ENCODE measurements at places on chromosomes 3 and 15.

DNA sequence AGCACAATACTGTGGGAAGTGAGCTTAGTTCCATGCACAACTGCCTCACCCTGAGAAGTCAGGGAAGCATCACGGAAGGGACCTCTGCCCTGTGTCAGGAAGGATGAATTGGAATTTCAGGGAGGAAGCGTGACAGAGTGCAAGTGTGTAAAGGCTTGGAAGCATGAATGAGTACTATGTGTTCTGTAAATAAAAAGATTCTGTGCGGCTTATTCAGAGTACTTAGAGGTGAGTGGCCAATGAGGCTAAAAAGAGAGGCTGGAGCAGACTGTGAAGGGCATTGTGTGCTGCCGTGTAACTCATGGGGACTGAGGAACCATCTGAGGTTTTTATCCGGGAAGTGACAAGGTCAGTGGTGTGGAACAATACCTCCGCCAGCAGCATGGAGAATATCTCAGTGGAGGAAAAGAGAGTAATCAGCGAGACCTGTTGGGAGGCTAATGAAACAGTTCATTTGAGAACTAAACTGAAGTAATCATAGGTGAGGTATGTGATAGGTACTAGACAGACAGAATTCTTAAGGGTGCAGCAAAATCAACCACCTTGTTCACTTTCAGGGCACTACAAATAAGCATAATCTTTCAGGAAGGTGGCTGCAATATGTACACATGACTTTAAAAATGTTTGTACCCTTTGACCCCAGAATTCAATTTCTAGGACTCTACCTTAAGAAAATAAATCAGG is 64.9 kb upstream of the SPRED1 start:
- no peak for DNase-seq

- DNase-seq, result no peak
These were observed 154.2 kb upstream of the LRIG1 start for GRCh38 chr3:66655044-66655443.

GRCh38 chr3:195458316-195458717 is 15.5 kb upstream of the ACAP2 start:
- DNase-seq, result no peak

- DNase-seq, result peak; percentile 81
These were observed at the start of gene NEK10 for GRCh38 chr3:27368831-27369607. TSS of gene NEK10 (minus strand) at chr3:27369383. CDS start at chr3:27352882, 16,501 bp downstream.

- no peak for DNase-seq
These were observed 20.8 kb downstream of the SELENOT start for GRCh38 chr3:150623945-150624344.

DNA sequence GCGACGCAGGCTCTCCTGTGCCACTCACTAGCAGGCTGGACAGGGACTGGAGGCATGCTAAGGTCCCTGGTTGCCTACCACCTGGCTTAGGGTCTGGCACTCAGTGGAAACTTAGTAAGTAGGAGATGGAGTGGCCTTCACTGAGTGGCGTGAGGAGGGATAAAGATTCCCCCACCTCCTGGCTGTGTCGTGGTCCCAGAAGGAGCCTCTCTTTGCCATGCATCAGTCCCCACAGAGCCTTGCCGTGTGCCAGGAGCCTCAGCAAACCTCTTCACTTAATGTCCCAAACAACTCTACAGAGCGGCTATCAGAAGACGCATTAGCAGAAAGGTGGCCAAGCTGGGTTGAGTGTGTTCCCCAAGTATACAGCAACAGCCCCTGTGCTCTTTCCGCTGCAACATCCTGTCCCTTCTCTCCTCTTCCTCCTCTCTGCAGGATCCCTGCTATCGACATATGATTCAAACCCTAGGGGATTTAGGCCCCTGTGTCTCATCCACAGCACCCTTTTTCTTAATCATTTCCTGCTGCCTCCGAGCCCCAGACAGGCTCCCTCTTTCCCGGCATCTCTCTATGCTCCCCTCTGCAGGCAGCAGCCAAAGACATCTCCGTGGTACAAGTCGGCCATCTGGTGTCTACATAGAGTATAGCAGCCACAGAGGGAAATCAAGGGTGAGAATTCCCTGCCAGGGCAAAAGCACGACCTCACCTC is 66.7 kb downstream of the SLC6A1 start:
- no peak for DNase-seq

GRCh38 chr15:43799209-43799944 is 643 bp downstream of the SERINC4 start:
- DNase-seq, result no peak

Data from stimulated activated CD8-positive, alpha-beta memory T cell treated with anti-CD3 and anti-CD28 coated beads, Interleukin-12 subunit alpha, Interleukin-12 subunit beta, amount 100 ng/mL, for 4 hours (primary cell).